Right lung (tissue), 10 donors: ENCODE measurements at places on chromosomes 7 and 10.

GRCh38 chr7:21916176-21916575 lies 29.5 kb downstream of the CDCA7L start:
- no peak for DNase-seq

DNA sequence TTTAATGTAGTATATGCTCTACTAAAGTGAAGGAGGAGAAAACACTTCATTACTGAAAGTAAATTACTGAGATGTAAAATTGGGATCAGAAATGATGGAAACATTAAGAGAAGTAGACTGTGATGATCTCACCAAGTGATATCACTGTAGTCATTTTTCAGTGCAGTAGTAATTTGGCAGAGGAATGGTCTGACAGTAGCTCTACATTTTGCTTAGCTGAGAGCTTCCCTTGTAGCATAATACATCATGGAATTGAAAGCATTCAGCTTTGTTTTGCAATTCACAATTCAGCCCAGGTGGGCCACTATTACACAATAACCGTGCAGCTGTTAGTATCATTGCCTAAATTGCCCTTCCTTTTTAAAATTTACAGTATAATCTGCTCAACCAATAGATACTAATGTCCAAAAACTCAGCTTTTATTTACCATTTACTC lies 19.4 kb upstream of the CABCOCO1 start:
- no peak for DNase-seq

- DNase-seq = no peak
Observed at GRCh38 chr10:88032566-88032965, 169.1 kb downstream of the PTEN start.

- DNase-seq = no peak
Observed at GRCh38 chr7:33766405-33766804, 138.9 kb upstream of the BMPER start.

GRCh38 chr7:24576171-24577025 lies 3.1 kb downstream of the PALS2 start:
- DNase-seq = peak; percentile 50

- no peak for DNase-seq
Observed at GRCh38 chr10:24791084-24791726, 67.5 kb upstream of the ARHGAP21 start.

- no peak for DNase-seq
Observed at GRCh38 chr7:121282129-121282528, 46.7 kb upstream of the WNT16 start.

DNA sequence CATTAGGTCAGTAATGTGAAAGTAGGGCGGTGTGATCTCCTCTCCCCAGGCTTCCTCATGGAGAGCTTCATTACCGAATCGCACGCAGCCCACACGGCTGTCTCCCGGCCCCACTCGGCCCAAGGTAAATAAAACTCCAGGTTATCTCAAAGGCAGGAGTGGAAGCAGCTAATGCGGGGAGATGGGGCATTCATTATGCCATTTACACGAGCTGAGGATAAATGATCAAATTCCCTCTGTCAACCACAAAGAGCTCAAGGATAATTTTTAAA lies 93.5 kb downstream of the ADARB2 start:
- no peak for DNase-seq

- DNase-seq = no peak
Observed at GRCh38 chr7:66634816-66635215, 6.1 kb downstream of the KCTD7 start.

DNA sequence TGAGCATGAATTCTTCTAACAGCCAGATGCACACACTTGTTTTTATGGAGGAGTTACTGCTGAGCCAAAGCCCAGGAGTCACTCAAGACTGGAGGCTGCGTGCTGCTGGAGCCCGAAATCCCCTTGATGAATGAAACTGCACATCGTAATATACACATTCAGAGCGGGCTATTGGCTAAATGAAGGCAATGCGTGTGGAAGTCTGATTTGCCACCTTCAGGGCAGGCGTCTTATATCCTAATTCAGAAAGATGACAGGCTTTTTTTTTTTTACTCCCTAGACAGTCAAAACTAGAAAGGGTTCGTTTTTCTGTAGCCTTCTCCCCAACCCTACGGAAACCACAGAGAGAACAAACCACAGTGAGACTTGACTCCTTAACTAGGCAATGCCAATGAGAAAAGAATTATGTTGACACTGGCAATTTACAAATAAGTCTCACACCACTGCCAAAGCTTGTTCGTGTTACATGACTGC lies 227.2 kb upstream of the KLF14 start:
- DNase-seq = no peak

DNA sequence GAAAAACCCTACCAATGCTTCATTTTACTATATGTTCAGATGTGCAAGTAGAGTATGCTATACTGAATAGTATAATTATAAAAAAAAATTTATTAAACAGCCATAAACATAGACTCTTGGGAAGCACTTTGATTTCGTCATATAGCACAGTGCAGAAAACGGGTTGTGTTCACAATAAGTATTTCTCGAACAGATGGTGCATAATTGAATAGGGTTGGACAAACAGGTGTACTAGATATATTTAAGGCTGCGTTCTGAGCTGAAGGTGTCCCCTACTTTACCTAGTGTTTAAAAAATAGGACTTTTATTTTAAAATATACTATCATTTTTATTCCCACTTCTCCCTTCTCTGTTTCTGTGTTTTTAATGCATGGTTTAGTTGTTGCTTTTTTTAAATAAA lies 841.5 kb downstream of the ANKRD7 start:
- no peak for DNase-seq

GRCh38 chr10:70455213-70455630 lies 13.7 kb upstream of the NODAL start:
- DNase-seq = no peak

DNA sequence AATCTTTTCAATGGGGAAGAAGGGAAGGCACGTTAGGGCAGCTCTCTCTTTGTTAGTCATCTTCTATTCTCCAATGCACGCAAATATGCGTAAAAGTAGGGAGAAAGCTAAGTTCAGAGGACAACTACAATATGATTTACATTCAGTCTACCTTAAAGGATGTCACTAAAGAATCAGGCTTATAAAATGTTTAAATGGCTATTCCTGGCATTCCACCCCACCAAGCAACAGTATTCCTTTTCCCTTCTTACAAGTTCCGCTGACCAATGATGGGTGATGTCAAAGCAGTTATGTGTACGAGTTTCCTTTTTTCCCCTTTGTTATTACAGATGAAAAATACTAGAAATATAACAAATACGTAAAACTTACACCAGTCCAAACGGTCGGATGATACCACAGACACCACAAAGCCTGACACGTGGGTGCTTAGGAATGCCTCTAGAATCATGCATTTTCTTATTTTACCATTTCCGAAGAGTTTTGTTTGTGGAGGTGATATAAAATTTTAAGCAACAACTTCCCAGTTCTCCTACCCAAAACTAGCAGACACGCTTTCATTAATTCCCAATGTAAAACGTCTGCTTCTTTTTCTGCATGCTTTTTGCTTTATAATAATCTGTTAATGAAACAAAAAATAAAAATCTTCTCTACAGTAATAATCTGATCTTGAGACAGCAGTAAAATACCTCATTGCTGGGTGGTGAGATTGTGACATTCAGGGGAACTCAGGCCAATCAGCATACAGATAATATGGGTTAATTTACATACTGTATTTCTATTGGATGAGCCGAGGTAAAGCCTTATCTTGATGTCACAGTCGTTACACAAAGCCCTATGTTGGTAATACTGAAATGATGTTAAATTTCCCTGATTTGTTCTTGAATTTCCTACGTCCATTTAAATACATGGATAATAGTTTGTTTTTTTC lies 708 bp upstream of the GPR85 start:
- peak; percentile 46 for DNase-seq

GRCh38 chr7:157980774-157981173 lies 606.8 kb downstream of the PTPRN2 start:
- no peak for DNase-seq

- no peak for DNase-seq
Observed at GRCh38 chr7:102208826-102209225, 77.8 kb upstream of the SH2B2 start.

DNA sequence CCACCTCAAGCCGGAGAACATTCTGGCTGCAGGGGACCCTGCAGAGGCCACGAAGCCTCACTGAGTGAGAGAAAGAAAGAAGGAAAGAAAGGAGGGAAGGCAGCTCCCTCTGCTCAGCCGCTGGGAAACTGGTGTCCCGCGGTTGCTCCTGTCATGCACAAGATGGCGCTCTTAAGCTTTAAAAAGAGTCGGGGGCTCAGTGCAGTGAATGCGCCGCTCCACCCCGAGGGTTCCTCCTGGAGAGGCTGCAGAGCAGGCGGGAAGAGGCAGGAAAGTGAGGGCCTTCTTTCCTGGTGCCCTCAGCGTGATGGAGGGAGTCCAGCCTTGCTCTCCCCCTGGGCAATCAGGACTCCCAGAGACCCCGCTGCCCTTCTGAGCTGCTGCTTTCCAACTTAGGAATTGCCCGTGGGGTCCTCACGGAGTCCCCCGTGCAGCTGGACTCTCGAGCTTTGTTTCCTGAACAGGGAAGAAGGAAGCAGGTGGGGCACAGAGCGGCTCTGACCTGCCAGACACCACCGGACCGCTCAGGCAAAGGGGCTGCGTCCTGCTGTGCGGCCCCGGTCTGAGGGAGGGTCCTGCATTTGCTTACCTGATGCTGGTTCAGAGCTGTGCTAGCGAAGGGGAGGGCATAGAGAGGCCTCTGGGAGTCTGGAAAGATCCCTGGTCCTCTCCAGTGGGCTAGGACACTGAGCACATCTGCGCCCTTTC lies 141.9 kb upstream of the MKI67 start:
- DNase-seq = peak; percentile 52

DNA sequence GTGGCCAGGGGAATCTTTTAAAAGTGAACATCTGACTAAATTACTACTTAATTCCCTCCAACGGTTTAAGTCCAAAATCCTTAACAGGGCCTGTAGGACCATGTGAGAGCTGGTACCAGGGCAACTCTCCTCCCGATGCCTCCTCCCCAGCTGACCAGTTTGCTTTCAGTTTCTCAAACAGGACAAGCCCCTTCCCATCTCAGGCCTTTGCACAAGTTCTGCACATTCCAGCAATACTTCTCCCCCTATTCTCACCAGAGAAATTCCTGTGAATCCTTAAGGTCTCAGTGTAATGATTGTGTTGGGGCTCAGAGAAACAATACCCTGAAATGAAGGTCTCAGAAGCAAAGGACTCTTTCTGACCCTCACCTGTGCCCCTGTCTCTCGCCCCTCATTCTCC lies 8.0 kb upstream of the CALHM1 start:
- no peak for DNase-seq

GRCh38 chr7:50088463-50089129 lies 4.5 kb downstream of the ZPBP start:
- no peak for DNase-seq

- DNase-seq = no peak
Observed at GRCh38 chr10:132310701-132311337, 3.1 kb upstream of the STK32C start.

DNA sequence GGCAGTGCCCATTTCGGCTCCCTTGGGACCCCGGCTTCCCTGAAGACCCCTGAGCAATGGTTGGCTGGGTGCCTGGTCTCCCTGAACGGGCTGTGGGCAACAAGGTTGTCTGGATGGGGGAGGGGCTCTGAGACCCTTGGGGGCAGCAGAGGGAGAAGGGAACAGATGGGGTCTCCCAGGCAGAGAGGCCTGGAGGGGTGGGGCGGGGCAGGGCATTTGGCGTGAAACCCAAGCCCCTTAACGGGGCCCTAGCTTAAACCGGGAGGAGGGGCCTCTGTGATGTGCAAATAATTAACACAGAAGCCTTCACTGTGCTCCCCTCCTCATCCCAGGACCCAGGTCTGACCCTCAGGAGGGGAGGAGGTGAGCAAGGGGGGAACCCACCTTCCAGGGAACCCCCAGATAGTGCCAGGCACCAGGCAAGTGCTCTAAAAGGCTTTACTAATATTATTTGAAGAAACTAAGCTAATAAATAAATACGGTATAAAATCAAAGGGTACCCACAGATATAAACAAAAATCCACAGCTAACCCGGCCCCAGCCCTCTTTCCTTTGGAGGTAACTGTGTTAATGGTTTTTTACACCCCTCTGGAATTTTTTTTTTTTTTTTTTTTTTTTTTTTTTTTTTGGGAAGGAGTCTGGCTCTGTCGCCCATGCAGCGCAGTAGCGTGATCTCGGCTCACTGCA lies 170.8 kb downstream of the RNF216 start:
- no peak for DNase-seq

DNA sequence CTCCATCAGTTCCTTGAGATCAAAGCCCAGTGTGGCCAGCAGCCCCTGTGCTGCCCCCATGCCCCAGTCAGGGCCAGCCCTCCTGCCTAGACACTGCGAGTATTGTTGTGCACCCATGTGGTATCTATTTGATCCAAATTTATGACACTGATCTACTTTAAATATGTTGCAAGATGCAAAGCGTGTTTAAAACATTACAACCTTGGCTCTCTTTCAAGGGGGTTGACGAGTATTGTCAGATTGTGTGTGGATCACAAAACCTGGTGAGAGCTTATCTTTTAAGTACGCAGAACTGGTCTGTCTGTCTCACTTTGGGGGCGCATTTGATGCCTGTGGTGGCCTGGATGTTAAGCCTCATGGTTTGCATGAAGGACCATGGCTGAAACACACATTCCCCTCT lies 108.9 kb downstream of the COL13A1 start:
- peak; percentile 26 for DNase-seq

GRCh38 chr10:71225291-71226058 lies 13.1 kb downstream of the UNC5B start:
- DNase-seq = no peak

DNA sequence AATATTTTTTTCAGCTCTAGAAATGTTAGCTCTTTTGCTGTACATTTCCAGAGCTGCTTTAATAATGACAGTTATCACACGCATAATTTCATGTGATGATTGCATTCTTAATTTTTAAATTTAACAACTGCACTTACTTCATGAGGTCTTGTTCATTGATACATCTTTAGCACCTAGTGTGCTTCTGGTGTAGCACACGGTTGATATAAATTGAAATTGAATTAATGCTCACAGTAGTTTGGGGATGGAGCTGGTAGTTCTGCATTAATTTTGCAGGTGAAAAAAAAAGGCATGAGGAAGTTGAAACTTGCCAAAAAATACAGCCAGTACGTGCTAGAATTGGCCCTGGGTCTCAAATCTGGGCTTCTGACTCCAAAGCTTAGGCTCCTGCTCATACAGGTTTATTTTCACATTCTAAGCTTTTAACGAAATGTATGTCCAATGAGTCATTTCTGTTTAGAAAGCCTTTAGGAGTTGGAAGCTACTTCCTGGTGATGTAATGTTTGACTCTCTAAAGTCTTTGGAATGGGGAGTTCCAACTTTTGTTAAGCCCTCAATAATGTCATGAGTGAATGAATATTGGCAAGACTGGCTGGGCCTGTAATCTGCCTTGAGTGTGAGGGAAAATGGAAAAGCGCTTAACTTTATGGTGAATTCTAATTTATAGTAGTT lies 62.5 kb downstream of the DAGLB start:
- peak; percentile 48 for DNase-seq

DNA sequence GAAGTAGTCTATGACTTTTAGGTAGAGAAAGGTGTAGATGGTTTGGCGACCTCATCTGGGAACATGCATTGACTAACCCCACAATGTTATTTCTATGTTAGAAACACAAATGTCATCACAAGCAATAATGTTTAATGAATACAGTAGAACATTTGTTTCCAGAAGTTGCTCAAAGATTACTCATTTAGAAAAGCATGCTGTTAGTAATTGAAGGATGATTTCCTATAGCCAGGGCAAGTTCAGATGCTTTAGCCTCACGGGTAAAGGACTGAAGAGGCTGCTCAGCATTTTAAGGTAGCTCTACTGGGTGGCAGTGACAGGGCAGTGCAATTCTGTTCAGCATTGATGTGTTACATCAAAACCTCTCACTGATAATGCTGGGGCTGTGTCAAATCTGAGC lies 199.3 kb upstream of the FZD1 start:
- DNase-seq = no peak

- DNase-seq = no peak
Observed at GRCh38 chr10:119602241-119603095, 5.7 kb upstream of the TIAL1 start.
